ENCODE measurements at places on chromosomes 2 and 18. TPM values are rescaled to one million over a fixed set of nuclear protein-coding genes. Genes with fewer than 3 reads are reported as not detected.
A peak's percentile ranks its signal among the peaks of the same experiment; 100 is the strongest.

GRCh38 chr2:187453078-187453641 lies 5.1 kb upstream of the CALCRL start:
- no peak overlapping the region for H3K4me3 ChIP-seq
- peaks cover 3% of the 10 kb centered on the region for H3K4me1 ChIP-seq
- no peaks in the 10 kb centered on the region for H3K27me3 ChIP-seq
- no peak for DNase-seq
- no peak overlapping the region for H3K27ac ChIP-seq

- no peaks in the 10 kb centered on the region for H3K4me1 ChIP-seq
- no peak for DNase-seq
- H3K27ac ChIP-seq, result no peak overlapping the region
- no peaks in the 10 kb centered on the region for H3K27me3 ChIP-seq
These were observed 111.6 kb upstream of the NPAS2 start for GRCh38 chr2:100708333-100708732.

DNA sequence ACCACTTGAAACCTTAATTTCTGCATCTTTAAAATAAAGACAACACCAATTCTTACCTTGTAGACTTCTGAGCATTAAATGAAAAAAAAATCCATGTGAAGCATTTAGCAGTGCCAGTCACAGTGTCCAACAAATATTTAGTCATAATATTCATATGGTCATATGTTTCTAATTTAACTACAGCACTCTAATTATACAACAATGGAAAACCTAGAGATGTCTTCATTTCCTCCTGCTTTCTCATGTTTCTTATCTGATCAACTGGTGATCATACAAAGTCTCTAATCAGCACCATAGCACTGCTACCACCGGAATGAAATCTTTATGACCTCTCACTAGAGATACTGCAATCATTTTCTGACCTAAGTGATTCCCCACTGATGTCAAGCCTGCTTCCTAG lies 10.2 kb upstream of the SCN3A start:
- no peak overlapping the region for H3K27ac ChIP-seq
- no peaks in the 10 kb centered on the region for H3K4me1 ChIP-seq
- H3K36me3 ChIP-seq, result no peaks in the 10 kb centered on the region
- H3K27me3 ChIP-seq, result no peaks in the 10 kb centered on the region

DNA sequence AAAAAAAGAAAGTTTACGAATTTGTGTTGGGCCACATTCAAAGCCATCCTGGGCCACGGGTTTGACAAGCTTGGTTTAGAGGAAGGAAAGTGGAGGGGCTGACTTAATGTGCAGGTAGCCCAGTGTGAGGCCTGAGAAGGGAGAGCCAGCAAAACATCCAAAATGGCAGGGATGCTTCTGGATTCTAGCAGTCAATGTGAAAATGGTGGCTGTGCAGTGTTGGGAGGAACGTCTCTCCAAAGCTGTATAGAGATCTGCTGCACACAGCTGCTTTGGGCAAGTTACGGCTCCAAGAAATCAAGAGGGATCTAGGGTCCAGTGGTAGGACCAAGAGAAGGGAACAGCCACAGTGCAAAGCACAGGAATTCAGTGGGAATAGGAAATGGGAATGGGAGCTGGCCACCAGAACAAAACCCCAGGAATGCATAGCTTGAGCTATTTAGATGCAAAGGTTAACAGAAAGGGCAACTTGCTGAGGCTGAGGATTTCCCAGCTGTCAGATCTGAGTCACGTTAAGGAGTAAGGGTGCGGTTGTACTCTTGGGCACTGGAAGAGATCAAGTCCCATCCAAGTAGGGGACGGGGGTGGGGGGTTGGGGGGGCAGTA lies 70.6 kb downstream of the B3GNT2 start:
- DNase-seq, result no peak
- H3K27me3 ChIP-seq, result no peaks in the 10 kb centered on the region
- no peak overlapping the region for H3K27ac ChIP-seq
- no peaks in the 10 kb centered on the region for H3K36me3 ChIP-seq
- H3K4me1 ChIP-seq, result peaks cover 6% of the 10 kb centered on the region

- H3K27me3 ChIP-seq, result no peaks in the 10 kb centered on the region
- DNase-seq, result no peak
- no peaks in the 10 kb centered on the region for H3K4me1 ChIP-seq
- H3K4me3 ChIP-seq, result no peak overlapping the region
- no peak overlapping the region for H3K27ac ChIP-seq
These were observed 21.6 kb downstream of the BMP10 start for GRCh38 chr2:68849579-68850030.

DNA sequence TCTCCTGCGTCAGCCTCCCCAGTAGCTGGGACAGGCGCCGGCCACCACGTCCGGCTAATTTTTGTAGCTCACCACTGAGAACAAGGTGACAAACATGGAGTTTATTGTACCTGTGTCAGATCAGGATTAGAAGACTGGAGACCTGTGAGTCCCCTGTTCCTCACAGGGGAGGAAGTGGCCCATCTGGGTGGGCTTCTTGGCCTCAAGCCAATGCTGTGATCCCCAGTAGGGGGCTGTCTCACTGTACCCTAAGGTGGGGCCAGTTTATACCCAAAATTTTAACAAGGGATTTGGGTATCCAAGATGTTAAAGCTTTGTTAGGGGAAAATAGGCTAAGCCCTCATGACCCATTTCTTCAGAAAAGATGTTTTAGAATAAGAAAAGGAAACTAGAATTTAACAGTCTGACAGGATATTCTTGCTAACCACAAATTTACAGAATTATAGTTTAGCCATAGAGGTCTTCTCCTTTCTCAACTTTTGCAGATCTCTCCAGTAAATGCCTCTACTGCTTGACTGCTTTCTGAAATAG lies 16.3 kb downstream of the PCBP1 start:
- no peaks in the 10 kb centered on the region for H3K27me3 ChIP-seq
- H3K27ac ChIP-seq, result peak overlapping the region; percentile 79
- peaks cover 43% of the 10 kb centered on the region for H3K4me1 ChIP-seq
- H3K4me3 ChIP-seq, result peak overlapping the region; percentile 25

DNA sequence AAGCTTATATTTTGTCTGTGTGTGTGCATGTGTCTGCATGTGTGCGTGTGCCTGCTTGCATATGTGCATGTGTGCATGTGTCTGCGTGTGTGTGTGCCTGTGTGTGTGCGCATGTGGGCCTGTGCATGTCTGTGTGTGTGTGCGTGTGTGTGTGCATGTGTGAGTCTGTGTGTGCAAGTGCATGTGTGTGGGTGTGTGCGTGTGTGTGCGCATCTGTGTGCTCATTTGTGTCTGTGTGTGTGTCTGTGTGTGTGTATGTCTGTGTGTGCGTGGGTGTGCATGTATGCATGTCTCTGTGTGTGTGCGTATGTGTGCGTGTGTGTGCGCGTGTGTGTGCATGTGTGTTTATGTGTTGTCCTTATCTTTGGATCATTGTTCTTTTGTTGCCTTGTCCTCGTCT lies 56.8 kb downstream of the DSC3 start:
- no peaks in the 10 kb centered on the region for H3K36me3 ChIP-seq
- no peak for DNase-seq
- H3K4me3 ChIP-seq, result no peak overlapping the region
- no peak overlapping the region for H3K27ac ChIP-seq

Gene TBC1D8
- 15.7 TPM for total RNA-seq

Gene FNDC4
- total RNA-seq, result not detected

Gene CASP10
- 33.7 TPM for total RNA-seq

Data from B cell (primary cell).